NCI-H1048 (cell line): ENCODE measurements at places on chromosomes 3 and 15.

GRCh38 chr15:101517504-101517903, 28.0 kb upstream of the PCSK6 start:
- no peak for DNase-seq

- DNase-seq: no peak
Measured at GRCh38 chr15:71116366-71116765, 1.1 kb downstream of the THSD4 start.

DNA sequence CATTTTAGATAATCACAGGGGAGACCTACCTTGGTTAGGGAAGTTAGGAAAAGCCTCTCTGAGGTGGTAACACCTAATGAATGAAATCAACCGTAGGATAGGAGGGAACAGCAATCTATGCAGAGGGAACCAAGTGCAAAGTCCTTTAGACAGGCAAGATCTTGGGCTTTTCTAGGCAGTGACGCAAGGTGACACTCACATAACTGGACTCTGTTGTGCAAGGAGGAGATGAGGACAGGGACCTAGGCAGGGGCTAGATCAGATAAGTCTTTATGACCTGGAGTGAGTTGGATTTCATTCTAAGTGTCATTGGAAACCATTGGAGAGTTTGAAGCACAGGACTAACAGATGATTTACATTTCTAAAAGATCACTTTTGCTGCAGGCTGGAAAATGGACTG, 4.6 kb upstream of the LMOD3 start:
- no peak for DNase-seq

DNA sequence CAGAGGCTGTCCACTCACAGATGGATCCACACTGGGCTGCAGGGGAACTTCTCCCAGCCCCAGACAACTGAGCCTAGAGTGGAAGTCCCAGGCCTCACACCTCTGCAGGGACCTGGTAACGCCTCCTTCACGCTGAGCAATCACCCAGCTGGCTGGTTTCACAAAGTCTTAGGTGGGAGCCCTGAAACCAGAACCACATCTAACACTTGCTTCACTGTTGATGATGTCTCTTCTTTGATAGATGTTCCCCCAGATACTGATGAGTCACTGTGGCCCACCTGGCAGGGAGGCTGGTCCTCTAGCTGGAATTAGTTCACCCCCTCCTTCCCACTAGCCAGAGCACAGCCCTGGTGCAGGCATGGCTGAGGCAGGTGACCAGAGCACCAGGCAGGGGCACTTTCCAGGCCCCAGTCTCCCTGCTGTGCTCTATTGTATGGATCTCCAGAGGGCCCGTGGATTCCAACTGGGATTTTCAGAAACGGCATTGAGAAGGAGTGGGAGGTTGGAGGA, 33.5 kb downstream of the MYL3 start:
- no peak for DNase-seq

DNA sequence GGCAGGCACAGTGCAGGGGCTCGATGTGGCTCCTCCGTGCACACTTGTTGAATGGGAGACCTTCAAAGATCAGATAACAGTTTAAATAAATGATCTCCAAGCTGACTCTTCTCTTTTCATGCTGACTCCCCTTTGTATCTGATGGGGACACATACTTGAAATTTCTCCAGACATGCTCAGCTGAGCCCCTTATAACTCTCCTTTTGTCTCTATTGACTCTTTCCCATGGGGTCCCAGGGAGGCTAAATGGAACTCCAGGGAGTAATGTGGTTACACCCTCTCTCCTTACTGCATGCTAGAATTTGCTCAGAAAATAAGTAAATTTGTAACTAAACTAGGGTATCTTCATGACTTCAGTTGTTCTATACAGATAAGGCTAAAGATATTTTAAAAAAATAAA, 48.2 kb upstream of the TM4SF4 start:
- DNase-seq: no peak

DNA sequence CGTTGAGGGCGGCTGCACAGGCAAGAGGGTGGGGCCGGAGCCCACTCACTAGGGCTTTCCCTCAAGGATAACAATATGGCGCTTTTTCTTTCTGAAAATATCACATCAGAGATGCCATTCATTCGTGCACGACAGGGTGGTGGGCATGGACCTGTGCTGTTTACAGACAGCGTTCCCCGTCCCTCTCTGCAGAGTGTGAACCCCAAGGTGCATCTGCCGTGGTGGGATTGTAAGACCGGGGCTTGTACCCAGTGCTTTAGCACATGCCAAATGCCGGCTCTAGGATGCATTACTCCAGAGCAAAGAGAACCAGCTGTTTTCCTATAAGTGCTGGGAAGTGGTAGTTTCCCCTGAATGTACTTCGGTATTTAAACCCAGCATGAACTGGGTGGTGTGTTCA, 37.0 kb downstream of the CHDH start:
- no peak for DNase-seq

DNA sequence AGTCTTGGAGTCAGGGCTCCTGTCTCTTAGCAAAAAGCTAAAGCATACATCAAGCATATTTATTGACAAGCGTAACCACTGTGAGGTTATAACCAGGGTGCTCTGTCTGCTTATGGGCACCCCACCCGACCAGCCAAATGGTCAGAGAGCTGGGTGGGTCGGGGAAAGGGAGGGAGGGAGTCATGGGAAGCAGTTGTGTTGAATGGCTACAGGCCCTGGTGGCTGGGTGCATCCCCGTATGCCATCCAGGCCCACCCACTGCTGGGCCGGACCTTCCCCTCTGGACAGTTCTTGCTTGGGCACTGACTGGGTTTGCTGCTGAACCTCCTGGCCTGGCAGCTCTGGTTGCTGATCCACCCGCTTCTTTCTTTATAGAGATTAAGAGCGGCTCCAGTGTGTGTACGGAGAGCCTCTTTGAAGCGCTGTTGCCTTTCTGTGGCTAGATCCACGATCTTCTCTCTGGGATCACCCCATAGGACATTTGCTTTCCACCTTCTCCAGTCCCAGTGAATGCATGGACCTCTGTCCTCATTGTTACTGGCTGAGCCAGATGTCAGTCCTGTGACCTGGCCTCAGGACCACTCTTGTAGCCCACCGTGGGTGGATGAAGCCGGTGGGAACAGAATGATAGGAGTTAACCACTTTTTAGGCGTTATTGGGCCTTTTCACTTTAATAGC, 59.6 kb downstream of the SMAD3 start:
- no peak for DNase-seq

- DNase-seq: no peak
Measured at GRCh38 chr3:22536541-22536940, 666.6 kb upstream of the UBE2E2 start.

- no peak for DNase-seq
Measured at GRCh38 chr3:47577583-47578118, 1.0 kb downstream of the CSPG5 start.

GRCh38 chr15:101138913-101139880, 112.7 kb downstream of the CHSY1 start:
- DNase-seq: no peak

- DNase-seq: no peak
Measured at GRCh38 chr15:31485911-31486461, 159.4 kb downstream of the KLF13 start.

GRCh38 chr3:119350114-119350513, 55.9 kb downstream of the ARHGAP31 start:
- DNase-seq: no peak

DNA sequence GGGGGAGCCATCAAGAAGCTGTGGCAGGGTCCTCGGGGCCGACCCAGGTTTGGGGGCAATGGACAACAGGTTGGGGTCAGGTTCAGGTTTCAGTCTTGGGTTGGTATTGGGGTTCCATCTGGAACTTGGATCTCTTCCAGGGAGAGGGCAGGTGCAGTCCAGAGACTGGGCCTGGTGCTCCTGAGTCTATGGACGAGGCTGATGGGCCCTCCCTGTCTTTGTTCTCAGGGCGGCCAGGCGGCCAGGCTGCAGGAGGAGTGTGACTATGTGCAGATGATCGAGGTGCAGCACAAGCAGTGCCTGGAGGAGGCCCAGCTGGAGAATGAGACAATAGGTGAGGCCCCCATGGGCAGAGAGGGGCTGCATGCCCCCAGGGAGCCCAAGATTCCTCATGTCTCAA, 11.1 kb downstream of the VIPR1 start:
- DNase-seq: no peak

- no peak for DNase-seq
Measured at GRCh38 chr3:189727158-189727557, 96.0 kb downstream of the TP63 start.

DNA sequence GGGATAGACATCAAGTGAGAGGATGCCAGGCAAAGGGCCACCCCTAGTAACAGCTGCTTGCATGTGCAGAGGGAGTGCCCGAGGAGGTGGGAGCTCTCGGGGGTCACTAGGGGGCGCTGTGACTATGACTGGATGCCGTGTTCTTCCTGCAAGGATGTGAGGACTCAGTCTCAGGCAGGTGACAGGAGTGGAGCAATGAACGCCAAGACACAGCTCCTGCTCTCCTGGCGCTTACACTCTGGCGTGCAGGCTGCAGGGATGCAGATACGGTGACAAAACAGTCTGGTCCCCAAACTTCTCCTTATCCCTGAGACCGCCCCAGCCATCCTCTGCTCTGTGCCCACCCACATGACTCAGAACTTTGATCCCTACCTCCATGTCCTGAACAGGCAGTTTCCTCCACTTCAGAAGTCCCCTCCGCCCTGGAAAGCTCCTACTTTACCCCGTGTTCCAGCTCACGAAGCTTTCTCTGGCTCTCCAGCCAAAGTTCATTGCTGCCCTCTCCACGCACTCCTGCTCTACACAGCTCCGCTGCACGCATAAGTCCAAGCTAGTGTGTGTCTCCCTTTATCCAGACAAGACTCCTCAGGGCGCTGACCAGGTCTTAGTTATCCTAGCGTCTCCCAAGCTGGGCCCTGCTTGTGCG, 14.7 kb downstream of the RHOV start:
- DNase-seq: peak; percentile 54

DNA sequence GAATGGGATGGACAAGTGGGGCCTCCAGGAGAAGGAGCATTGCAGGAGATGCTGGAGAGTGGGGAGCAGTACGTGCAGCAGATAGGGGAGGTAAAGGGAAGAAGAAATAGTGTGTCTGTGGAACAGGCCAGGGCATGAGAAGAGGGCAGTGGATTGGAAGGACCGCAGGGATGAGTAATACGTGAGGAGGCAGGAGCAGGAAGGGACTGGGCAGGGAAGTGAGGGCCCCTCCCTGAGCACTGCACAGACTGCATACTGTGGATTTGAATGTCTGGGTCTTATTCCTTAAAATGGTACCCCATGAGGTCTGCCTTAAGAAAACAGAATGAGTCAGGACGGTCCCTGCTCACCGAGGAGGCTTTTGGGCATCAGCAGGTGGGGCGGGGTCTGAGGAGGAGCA, 210.0 kb upstream of the NDN start:
- no peak for DNase-seq

GRCh38 chr3:29241855-29242254, 39.0 kb upstream of the RBMS3 start:
- DNase-seq: no peak

- DNase-seq: peak; percentile 32
Measured at GRCh38 chr3:188734395-188734794, 437.4 kb upstream of the TPRG1 start.
